ENCODE measurements at places on chromosomes 3 and 15.

DNA sequence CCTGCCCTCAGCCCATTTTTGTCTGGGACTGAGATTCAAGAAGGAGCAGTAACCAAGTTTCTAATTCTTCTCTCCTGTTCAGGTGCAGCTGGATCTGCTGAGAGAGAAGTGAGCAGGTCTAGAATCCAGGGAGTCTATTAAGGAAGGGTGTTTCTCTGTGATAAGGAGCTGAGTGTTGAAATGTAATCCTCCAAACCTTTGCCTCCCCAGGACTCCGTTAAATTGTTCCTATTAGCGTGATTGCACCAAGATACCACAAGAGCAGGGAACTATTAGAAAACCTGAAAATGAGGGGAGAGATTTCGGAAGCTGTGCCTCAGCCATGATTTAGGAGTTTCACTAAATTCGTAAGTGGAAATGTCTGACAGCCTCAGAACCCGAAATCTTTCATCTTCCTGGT lies 192.6 kb downstream of the EBLN2 start:
- DNase-seq: no peak

- DNase-seq: no peak
Observed at GRCh38 chr3:59235634-59236012, 185.8 kb upstream of the CFAP20DC start.

DNA sequence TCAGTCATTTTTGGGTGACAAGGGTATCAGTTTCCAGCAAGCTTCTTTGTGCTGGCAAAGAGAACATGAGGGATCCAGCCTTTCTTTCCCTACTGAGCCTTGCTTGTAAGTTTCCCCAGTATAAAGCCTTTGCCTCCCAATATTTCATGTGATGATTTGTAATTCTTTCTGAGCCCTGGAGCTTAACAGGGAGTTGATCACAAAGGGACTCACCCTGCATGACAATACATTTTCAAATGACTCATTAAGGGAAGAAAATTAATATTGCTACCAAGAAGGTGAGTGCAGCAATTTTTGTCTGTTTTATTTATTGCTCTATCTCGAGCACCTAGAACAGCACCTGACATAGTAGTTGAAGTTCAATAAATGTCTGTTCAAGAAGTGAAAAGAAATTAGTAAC lies 27.7 kb downstream of the OXSM start:
- DNase-seq: no peak

GRCh38 chr3:139586420-139587017 lies 47.0 kb upstream of the RBP1 start:
- DNase-seq: no peak

DNA sequence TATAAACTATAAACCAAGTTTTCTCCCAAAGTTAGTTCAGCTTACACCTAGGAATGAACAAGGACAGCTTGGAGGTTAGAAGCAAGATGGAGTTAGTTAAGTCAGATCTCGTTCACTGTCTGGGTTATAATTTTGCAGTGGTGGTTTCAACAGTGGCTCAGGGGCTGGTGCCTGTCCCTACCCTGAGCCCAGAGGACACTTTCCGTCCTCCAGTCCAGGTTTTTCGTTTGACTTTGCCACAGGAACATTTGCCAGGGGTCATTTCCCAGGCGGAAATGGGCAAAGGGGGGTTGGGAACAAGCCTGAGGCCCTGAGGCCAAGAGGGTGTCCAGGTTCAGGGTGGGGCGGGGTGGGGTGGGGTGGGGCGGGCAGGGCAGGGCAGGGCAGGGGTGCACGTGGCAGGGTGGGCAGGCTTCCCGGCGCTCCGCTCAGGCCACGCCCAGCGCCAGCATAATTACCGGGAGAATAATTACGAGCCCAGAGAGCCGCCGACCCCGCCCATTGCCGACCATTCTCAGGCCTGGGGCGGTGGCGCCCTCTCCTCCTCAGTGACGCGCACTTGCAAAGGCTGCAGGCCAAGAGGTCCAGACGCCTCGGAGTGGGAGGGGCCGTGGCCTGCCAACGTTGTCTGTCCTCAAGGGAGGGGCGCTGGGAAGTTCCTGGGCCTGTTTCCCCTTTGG lies 70.4 kb downstream of the KLF13 start:
- DNase-seq: no peak

DNA sequence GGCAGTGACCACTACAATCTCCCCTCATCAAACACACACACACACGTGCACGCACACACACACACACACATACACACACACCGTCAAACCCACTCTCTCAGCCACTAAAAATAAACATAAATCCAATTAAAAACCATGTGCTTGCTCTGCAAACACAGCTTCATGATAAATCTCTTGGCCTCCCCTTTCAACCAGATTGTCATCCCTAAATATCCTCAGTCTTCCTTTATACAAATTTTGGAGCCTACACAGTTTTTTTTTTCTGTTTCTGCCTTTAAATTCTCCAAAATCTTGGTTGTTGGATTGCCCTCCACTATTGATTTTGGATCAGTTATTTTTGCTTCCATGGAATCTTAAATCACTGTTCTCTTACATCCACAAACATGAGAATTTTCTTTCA lies 245.6 kb downstream of the SATB1 start:
- no peak for DNase-seq

DNA sequence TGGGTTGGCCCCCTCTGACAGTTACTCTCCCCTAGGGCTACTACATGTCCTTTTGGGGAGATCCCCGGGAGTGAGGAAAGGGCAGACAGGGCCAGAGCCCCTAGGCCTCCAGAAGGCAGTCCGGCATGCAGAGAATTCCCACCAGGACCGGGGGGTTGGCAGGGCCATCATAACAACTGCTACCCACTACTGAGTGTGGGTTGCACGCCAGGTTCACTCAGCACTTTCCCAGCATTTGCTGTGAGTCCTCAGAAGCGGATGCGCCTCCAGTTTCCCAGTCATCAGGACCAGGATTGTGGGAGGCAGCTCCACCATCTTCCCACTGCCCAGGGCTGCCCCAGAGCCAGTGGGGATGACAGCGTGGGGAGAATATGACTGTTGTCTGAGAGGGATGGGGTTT lies 51.2 kb upstream of the HERC1 start:
- DNase-seq: no peak

DNA sequence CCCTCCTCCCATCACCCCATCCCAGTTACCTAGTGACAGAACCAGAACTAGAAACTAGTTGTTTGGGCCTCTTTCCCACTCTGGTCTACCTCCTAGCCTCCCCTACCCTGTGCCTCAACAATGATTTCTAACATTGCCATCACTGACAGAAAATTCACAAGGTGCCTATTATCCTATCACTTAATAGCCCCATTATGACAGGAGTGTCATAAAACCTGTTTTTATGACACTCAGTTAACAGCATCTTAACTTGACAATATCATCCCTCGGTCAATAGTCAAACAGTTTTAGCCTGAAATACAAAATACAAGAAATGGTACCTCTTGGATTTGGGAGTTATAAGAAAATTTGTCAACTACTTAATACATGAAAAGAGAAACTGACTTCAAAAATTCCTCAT lies 46.5 kb downstream of the ULK4 start:
- no peak for DNase-seq

GRCh38 chr3:122019493-122019892 lies 2.6 kb downstream of the ILDR1 start:
- no peak for DNase-seq

DNA sequence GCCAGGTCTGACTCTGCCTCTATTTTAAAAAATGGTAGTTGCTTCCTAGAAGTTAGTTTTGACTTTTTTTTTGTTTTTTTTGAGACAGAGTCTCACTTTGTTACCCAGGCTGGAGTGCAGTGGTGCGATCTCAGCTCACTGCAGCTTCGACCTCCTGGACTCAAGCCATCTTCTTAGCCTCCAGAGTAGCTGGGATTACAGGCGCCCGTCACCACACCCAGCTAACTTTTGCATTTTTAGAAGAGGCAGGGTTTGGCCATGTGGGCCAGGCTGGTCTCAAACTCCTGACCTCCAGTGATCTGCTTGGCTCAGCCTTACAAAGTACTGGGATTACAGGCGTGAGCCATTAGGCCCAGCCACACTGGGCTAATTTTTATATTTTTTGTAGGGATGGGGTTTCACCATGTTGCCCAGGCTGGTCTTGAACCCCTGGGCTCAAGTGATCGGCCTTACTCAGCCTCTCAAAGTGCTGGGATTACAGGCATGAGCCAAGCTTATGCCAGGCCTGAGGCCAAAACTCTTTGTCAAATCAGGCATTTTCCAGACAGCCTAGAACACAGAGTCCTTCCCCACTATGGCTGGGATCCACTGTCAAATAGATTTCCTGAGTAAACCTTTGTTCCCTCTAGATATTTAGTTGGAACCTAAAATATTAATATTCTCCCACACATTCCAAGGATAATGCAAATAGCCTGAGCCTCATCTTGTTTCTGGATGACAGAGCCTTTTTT lies 13.7 kb downstream of the C3orf62 start:
- DNase-seq: no peak

- DNase-seq: peak; percentile 28
Observed at GRCh38 chr15:66253418-66254088, at the start of gene MEGF11. Gene MEGF11 (minus strand): TSS chr15:66253750. CDS start chr15:66128403, 125,347 bp downstream.

DNA sequence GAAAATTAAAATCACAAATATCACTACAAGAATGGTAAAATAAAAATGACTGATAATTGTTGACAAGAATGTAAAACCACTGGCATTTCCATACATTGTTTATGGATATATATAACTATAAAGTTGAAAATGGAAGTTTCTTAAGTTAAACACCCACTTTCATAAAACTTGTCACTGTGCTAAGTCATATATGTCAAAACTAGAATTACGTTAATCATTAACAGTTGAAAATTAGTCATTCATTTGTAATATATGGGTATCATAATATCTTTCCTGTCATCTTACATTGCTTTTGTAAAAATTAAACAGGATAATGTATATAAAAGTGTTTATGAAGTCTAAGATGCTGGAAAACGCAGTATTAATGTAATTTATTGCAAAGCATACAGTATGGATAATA lies 1398.6 kb upstream of the ALCAM start:
- no peak for DNase-seq

DNA sequence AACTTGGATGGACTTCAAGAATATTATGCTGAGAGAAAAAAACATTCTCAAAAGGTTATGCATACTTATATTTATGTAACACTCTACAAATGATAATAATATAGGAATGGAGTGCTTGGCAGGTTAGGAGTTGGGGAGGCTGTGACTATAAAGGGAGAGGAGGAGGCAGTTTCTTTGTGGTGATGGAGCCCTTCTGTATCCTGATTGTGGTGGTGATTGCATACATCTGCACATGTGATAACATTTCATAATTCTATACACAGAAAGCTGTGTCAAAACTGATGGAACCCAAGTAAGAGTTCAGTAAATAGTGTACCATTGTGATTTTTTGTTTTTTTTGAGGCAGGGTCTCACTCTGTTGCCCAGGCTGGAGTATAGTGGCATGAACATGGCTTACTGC lies 31.7 kb upstream of the FAM3D start:
- no peak for DNase-seq

Measured in WERI-Rb-1 (cell line).